ENCODE measurements at places on chromosomes 11 and 22.

DNA sequence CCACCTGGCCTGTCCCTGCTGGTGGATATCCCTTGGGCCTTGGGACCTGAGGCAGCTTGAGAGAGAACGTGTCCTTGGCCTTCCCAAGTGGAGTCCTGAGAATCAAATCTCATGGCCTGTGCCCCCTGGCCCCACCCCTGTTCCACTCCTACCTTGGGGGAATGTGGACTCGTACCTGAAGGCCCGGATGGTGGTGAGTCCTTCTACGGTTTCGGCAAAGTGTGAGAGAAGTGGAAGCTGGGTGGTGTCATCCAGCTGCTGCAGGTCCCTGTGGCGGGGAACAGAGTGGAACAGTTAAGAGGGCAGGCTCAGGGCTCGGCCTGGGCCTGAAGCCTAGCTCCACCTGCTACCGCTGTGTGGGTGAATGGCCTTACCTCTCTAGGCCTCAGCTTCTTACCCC, 14.0 kb upstream of the KCNJ11 start:
- no peak for DNase-seq

- DNase-seq, result no peak
Observed at GRCh38 chr11:117417856-117418255, 90.2 kb downstream of the CEP164 start.

DNA sequence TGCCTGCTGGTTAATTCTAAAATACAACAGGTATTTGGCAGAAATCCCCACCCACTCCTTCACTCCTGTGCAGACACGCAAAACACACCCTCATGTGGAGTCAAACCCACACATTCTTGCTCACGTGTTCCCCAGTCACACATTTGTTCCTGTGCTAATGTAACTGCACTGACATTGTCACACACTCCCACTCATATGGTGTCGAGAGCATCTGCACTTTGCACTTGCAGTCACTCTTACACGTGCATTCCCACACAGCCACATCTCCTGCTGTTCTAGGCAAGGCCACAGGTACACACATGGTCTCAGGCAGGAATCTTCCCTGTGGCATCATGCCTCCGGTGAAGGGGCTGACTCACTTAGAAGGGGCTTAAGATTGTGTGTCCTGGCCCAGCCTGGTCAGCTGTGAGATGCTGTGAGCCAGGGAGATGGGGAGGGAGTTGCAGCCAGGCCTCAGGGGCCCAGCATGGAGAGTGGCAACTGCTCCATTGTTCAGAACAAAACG, 395.0 kb downstream of the TENM4 start:
- no peak for DNase-seq

DNA sequence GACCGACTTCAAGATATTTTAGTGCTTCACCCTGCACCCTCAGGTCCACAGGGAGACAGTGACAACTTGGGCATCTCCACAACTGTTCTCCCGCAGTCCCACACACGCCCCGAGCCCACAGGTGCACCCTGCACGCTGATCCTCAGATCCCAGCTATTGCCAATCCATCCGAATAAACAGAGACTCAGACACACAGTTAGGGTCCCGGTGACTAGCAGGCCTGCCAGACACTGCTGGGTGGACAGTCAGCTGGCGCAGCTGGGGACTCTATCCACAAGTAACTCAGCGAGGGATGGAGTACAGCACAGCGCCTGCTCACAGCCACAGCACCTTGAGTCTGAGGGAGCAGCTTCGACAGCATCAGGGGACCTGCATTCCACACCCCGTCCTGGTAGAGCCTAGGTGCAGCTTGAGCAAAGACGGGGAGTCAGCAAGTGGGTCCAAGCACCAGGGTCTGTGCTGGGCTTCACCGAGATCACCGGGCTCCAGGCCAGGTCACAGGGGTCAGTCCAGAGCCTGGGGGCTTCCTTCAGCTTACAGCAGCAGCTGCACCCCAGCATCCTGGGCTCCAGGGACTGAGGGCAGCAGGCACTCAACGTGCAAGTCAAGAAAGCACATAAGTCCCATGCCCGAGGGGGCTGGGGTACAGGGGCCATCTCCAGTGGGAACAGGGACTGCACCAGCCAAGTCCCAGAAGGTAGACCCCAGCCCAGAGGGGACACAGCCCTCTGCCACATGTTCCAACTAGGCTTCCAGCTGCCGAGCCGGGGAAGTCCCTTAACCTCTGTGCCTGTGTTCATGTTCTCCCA, 7.6 kb downstream of the RPL3 start:
- no peak for DNase-seq

- DNase-seq, result no peak
Observed at GRCh38 chr11:64352995-64353714, 5.8 kb upstream of the RPS6KA4 start.

- no peak for DNase-seq
Observed at GRCh38 chr11:92295175-92296137, 70.8 kb downstream of the FAT3 start.

DNA sequence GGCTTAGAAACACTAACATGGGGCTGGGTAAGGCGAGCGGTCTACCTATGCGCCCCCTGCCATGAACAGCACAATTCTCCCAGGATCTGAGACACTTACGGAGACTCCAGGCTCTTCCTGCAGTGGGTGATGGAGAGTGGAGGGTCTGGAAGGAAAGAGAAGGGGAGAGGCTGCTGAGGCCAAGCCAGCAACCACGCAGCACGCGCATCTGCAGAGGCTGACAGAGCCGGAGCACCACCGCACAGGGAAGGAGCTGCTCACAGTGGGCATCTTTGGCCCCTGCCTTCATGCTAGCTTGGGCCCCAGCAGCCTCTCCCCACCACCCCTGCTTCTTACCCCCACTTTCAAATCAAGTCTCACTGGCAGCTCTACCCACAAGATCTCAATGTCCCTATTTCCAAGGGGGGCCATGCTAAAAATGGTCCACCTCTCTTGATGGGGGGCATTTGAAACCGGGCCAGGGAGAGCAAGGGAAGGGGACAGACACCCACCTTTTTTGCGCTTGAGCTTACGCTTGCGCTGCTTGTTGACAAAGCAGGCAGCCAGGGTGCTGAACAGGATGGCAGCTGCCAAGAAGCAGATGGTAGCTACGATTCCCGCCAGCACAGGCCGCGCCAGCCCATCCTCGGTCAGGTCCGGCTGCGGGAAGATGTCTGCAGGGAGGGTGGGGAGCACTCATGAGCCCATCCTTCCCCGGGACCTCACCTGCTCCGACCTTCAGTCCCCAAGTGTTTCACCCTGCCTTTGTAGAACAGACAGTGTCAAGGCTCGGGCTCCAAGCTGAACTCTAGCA, 34.5 kb downstream of the IGSF9B start:
- no peak for DNase-seq

DNA sequence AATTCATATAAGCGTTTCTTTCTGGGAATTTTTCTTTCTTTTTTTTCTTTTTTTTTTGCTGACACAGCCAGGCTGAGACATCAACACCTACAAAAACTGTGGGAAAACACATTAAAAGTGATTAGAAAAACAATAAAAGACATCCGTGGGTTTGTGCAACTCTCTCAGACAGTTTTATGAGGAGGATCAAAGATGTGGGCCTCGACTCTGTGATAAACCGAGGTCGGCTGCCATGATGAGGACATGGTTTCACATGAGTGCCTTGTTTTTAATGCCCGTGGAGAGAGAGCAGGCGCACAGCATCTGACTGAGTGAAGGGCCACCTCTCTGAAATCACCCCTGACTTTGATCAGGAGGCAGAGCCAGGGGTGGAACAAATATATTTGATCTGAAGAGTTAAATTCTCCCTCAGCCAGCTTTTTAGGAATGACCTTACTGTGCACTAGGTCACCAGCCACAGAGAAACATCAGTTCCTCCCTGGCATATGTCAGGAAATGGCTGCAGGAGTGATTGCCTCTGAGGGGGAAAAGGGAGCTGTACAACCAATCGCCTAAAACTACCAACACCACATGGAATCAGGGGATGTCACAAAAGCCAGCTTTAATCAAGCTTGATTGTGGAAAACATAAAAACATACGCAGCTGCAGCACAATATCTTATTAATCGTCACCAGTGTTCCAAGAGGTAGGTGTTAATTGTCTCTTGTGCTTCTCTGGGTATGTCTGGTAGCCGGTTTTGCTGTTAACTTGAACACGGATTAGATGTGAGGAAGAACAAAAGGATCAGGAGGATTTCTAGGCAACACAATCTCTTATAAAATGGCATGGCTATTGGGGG, 164.7 kb downstream of the MAML2 start:
- no peak for DNase-seq

DNA sequence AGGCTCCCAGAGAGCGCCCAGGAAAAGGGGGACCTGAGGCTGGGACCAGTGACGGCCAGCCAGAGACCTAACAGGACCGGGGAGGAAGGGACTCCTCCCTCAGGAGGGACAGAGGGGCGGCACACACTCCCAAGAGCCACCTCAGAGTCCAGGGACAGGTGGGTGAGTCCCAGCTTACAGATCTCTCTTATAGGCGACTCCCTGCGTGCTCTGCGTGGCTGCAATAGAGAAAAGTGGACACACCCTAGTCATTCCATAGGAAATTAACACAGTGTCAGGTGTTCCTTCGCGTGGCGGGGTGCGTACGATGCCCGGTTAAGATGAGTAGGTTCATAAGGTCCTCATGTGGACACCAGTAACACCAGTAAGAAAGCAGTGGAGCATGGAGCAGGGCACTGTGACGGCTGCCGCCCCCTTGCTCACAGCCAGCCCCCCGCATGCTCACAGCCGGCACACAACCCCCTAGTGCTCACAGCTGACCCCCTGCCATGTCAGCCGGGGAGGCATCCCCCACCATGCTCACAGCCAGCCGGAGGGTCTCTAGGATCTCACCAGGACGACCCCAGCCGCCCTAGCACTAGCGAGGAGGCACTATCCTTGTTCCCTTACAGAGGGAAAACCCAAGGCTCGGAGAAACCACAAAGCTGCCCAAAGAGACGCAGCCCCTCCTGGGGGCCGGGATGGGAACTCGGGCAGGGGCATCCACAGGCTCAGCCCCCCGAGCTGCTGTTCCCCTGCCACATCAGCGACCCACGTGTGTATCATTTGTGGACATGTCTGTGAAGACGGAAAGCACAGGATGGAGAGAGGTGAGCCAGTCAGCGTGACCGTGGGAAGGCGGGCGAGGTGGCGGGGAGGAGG, 426.8 kb downstream of the TBC1D22A start:
- DNase-seq, result no peak

DNA sequence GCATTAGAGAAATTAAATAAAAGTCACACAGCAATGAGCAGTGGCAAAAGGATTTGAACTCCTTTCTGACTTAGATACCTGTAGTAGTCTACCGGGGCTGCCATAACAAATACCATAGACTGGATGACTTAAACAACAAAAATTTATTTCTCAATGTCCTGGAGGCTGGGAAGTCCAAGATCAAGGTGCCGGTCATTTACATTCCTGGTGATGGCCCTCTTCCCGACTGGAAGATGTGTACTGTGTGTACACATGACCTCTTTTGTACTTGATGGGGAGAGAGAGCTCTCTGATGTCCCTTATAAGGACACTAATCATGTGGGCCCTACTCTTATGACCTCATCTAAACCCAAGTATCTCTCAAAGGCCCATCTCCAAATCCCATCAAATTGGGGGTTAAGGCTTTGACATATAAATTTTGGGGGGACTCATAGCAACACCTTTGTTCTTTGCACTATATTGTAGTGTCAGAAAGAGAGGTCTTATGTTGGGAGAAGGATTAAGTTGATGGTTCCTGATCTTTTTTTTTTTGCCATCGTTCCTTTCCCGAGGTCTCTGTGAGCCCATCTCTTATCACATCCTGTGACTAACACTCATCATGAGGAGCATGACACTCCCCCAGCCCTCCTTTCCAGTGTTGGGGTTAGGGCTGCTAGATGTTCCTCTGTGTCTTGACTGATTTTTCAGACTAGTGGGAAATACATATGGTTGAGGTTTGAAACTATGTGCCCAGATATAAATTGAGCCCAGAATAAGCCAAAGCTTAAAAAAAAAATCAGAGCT, 104.3 kb downstream of the TRAF6 start:
- no peak for DNase-seq

- DNase-seq, result no peak
Observed at GRCh38 chr11:5232176-5232575, 2.1 kb downstream of the HBD start.

- DNase-seq, result no peak
Observed at GRCh38 chr11:37474889-37475288, 876.9 kb upstream of the RAG2 start.

Measured in activated T-helper 1 cell treated with Interleukin-2 at 50 U/mL for 16 hours (primary cell).